Stimulated activated CD8-positive, alpha-beta memory T cell treated with anti-CD3 and anti-CD28 coated beads, Interleukin-15, amount 100 ng/mL, for 48 hours (primary cell): ENCODE measurements at places on chromosomes 16 and 17.

GRCh38 chr17:48609759-48610281 is 997 bp downstream of the HOXB7 start:
- no peak for DNase-seq

- DNase-seq, result no peak
Measured at GRCh38 chr17:69764146-69764545, 310.9 kb upstream of the KCNJ16 start.

DNA sequence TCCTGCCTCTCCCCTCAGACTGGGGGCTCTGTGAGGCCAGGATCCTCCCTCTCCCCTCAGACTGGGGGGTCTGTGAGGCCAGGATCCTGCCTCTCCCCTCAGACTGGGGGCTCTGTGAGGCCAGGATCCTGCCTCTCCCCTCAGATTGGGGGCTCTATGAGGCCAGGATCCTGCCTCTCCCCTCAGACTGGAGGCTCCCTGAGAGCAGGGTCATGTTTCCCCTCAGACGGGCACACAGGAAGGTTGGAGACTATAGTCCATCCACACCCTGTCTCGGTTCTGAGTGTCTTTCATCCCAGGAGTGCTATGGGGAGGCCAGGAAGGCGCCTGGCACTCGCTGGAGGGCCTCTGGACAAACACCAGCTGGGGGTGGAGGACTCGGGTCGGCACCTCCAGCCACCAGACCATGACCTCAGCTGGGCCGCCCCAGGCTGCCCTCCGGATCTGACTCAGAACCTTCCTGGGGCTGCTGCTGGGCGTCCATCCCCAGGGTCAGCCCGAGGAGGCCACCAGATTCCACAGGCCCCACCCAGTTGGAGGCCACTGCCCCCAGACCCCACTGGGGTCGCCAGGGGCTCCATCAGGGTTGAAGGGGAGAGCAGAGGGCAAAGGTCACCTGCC is 21.9 kb upstream of the DLX4 start:
- DNase-seq, result no peak

GRCh38 chr17:18318771-18319450 is 3.8 kb downstream of the SMCR8 start:
- no peak for DNase-seq

GRCh38 chr16:21628121-21628726 is 24.2 kb downstream of the IGSF6 start:
- no peak for DNase-seq

DNA sequence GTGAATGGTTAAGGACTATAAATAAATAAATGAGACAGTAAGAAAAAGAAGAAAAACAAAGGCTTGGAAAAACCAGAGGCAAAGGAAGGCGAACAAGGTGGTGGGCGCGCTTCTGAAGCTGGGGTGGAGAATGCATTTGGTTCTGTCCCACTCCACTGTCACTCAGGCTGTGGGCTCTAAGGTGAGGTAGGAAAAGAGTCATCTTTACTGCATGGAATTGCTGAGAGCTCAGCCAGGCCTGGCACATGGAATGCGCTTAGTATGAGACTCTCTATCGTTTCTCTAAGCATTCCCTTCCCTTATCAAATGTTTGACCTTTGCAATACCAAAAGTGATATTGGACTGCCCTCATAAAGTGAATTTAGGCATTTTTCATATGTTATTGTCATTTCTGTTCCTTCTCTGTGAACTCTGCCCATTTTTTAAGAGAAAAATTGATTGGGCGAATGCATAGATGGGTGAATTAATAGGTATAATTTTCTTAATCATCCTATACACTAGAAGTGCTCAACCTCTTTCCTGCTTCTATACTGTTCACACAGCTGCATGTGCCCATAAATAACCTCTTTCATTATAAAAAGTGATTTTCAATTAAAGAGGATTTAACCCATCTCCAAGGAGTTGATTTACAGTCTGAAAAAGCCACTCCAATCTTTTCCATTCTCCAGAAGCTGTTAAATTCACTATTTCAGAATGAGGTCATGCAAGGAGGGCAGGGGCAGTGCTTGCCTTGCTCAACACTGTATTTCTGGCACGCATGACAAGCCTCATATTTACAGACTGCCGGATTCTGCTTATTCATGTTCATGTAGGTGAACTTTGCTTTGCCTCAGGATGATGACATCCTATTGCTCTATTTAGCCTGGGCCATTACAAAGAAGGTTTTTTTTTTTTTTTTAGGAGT is 87.7 kb downstream of the MYH10 start:
- DNase-seq, result no peak

DNA sequence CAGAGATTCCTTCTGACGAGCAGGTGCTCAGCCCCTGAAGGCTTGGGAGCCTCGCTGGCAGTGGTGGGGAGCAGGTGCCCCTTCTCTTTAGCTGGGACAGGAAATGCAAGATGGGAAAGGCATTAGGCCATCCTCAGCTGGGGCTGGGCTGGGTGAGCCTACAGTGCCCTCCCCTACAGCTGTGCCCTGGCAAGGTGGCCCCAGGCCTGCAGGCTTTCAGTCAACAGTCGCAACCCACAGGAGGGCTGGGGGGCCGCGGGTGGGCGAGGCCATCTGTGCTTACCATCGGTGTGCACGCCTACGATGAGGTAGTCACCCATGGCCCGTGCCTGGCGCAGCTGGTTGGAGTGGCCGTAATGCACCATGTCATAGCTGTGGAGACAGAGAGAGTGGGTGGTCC is 2.0 kb downstream of the PCYT2 start:
- DNase-seq, result no peak

DNA sequence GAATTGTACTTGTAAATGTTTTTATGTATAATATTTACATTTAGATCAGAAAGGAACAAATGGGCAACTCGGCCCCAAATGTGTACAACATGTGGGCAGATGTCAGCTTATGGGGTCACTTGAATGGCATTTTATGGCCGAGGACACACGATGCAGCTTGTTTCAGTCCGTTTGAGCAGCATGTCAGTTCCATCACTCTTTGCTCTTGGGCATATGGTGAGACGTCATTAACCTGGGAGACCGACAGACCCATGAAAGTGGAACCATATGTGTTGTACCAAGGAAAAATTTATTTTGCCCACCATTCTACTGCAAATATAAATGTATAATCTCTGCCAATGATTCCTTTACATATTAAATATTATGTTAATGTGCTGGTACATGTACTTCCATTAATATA is 561.9 kb upstream of the SOX9 start:
- DNase-seq, result no peak

GRCh38 chr16:23434380-23434779 is 18.6 kb downstream of the COG7 start:
- no peak for DNase-seq

DNA sequence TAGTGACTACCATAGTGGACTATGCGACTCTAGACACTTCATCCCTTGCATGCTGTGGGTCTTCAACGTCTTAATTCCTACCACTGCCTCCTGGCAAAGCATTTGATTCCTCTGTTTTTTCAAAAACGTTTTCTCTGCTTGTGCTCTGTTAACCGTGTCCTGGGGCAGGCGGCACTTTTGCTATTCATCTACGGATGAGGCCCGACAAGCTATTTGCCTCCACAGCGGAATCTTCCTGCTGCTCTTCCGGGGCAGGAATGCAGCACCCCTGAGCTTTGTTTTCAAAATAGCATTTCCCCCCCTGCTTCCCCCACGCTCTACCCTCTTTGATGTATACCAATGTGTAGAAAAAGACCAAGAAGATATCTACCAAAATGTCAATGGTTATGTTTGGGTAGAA is 39.8 kb upstream of the METTL16 start:
- DNase-seq, result no peak

- peak; percentile 29 for DNase-seq
Measured at GRCh38 chr17:51461578-51462004, 201.2 kb downstream of the UTP18 start.

GRCh38 chr16:2949705-2950352 is 14.2 kb upstream of the KREMEN2 start:
- DNase-seq, result no peak

DNA sequence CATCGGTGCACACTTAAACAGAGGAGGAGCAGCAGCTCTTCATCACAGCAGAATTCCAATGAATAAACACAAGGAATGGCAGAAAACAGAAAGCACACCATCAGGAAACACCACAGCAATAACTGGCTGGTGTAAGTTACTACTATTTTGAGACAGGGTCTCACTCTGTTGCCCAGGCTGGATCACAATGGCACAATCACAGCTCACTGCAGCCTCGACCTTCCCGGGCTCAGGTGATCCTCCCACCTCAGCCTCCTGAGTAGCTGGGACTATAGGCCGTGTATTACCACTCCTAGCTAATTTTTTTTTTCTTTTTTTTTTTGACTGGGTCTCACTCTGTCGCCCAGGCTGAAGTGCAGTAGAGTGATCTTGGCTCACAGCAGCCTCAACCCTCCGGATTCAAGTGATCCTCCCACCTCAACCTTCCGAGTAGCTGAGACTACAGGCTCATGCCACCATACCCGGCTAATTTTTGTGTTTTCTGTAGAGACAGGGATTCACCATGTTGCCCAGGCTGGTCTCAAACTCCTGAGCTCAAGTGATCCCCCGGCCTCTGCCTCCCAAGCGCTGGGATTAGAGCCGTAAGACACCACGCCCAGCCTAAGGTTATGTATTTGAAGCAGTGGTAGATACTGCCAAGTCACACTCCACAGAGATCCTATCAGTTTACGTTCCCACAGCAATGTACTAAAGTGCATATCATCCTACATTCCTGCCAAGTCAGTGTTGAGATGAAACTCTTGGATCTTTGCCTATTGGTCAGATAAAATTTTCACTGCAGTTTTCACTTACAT is 20.7 kb downstream of the TRAP1 start:
- no peak for DNase-seq

GRCh38 chr17:27506348-27507218 is 50.3 kb downstream of the KSR1 start:
- no peak for DNase-seq

DNA sequence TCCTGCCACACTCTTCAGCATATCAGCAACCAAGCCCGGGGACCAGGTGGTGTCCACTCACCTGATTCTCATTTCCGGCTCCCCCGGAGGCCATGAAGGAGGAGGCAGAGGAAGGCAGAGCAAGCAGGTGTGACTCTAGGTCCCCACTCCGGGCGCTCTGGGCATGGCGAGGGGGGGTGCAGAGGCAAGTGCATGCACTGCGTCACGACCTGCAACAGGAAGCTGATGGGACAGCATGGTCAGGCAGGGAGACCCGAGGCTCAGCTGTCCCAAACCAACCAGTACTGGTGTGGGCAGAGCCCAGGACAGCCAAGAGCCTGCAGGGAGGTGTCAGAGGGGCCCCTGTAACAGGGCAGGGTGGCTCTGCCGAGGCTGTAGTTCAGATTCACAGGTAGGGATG is 2.1 kb upstream of the ENGASE start:
- DNase-seq, result no peak

- DNase-seq, result no peak
Measured at GRCh38 chr16:53055541-53056391, 975 bp downstream of the CHD9 start.

- no peak for DNase-seq
Measured at GRCh38 chr17:77838748-77839697, 119.5 kb upstream of the TNRC6C start.

- no peak for DNase-seq
Measured at GRCh38 chr17:79183293-79184158, 108.9 kb downstream of the ENGASE start.

DNA sequence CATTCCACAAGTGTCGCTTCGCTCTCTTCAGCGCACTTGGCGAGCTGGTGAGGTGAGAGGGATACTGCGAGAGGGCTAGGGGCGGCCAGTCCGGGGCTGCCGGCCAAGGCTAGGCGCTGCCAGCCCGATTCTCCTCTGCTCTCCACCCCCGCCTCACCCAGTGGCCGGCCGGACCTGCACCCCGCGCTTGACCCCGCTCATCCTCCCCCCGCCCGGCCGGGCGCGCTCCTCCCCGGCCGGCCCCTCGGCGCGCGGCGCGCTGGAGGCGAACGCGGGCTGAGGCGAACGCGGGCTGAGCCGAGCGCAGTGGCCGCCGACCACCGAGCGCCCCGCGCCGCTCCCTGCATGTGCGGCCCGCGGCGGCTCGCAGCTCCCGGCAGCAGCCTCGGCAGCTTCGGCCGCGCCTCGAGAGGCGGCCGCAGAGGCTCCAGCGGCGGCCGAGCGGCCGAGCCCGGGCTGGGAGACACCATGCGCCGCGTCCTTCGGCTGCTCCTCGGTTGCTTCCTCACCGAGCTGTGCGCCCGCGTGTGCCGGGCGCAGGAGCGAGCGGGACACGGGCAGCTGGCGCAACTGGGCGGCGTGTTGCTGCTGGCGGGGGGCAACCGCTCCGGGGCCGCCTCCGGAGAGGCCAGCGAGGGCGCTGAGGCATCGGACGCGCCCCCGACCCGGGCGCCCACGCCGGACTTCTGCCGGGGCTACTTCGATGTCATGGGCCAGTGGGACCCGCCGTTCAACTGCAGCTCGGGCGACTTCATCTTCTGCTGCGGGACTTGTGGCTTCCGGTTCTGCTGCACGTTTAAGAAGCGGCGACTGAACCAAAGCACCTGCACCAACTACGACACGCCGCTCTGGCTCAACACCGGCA is at the start of gene SHISA9:
Gene SHISA9 (plus strand): TSS at position 2 of the 865 bp plus-strand sequence.
- no peak for DNase-seq

DNA sequence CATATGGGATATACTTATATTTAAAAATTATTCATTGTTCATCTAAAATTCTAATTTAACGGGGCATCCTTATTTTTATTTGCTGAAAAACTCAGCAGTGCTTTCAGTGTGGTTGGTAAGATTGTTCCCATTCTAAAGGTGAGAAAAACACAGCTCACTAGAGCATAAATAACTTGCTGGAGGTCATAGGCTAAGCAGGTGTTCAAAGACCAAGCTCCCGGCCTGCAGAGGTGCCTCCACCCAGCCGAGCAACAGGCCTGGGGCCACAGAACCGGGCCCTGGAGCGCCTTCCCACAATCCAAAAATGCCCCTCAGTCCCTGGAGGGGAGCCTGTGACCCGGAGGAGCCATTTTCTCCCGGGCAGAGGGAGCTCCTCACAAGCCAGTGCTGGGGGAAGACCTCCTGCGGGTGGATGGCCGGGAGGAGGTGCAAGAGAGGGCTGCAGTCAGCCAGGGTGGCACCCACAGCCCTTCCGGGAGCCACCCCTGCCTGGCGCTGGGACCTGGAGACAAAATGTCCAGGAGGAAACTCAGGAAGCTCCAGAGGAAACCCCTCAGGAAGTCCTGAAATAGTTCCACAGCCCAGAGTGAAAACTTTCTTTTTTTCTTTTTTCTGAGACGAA is 14.7 kb downstream of the ABR start:
- no peak for DNase-seq

DNA sequence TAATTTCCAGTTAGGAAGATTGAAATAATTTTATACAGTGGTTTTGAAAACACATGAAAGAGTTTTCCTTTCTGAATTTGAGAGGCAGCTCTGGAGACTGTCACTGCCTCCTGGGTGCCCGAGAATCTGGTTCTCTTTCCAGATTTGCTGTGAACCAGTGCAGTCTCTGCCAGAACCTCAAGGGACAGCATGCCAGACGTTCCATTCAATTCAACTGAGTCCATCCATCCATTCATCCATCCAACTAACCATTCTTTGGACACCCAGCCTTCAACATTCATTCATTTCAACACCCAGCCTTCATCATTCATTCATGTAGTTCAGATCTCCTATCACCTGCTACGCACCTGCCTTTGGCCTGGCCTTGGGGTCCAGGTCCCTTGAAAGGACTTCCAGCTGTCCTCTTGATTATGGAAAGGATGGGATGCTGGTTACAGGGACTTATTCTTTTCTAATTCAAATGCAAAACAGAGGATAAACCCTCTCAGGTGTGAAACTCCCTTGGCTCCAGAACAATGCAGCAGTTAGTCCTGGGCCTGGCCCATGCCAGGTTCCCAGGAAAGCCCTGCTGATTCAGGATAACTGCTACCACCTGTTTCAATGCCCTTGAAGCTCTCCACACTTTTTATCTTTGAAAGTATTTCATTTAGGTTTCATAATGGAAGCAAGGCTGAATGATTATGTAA is 68.7 kb downstream of the WSCD1 start:
- no peak for DNase-seq
